Fibroblast of lung (primary cell): ENCODE measurements at places on chromosomes 16 and 17.

DNA sequence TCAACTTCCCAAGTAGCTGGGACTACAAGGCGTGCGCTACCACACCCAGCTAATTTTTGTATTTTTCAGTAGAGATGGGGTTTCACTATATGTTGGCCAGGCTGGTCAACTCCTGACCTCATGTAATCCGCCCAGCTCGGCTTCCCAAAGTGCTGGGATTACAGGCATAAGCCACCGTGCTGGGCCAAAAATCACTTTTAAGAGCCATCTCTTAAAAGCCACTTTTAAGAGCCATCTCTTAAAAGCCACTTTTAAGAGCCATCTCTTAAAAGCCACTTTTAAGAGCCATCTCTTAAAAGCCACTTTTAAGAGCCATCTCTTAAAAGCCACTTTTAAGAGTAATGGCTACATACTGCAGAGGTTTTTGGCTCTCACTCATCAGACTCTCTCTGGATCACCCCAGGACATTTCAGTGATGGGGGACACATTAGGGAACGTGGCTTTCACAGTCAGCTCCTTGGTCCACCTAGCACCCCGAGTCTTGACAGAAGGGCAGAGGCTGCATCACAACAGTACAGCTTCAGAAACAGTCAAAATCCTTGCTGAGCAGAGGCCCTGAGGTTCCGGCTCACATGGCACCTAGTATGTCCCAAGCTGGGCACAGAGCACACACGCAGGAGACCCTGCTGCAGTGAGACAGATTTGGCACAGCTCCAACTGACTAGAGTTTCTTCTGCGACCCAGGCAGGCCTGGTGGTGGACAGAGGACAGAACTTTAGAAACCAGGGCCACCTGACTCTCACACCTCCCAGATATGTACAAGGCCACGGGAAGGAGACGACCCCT lies 23.6 kb downstream of the RANBP10 start:
- no peak for DNase-seq

DNA sequence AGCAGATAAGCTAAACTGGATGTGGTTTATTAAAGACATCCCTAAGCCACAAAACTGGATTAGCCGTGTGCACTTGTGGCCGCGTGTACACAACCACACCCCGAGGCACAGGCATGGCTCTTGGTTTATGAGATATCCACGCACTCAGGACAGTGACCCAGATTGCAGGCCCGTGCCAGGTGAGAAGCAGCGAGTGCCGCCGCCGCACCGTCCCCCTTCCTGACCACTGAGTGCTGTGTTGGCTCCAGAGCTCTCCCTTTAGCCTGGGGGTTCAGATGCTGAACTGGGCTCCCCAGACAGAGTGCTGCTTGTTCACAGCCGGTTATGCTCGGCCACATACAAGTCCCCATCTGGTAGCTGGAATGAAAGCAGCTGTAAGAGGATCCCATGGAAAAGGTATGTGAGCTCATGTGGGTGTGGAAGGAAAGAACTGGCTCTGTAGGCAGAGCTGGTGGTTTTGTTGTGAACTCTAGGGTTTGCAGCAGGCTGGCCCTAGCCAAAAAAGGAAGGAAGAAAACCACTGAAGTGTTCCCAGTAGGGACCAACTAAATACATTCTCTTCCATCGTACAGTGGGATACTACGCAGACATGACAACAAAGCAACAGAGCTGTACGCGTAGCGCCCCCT lies 29.5 kb downstream of the KNOP1 start:
- DNase-seq, result no peak

GRCh38 chr16:22843122-22843521 lies 29.2 kb downstream of the HS3ST2 start:
- DNase-seq, result no peak

GRCh38 chr16:683396-684070 lies 601 bp downstream of the JMJD8 start:
- DNase-seq, result no peak

DNA sequence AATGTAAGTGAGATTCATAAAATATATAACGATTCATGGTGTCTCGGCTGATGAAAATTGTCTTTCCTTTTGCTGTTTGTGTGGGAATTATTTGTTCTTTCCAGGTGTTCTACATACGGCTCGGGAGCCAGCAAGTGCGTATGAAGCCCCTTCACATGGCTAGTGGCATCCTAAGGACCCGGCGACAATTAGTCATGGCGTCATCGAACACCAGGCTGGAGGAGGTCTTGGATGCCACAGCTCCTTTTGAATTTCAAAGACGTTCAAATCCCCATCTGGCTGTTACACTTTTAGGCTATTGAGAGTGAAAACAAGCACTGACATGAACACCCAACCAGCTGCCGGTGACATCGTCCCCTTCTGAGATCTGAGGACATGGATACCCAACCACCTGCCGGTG lies 397.7 kb upstream of the TNRC6C start:
- DNase-seq, result no peak

DNA sequence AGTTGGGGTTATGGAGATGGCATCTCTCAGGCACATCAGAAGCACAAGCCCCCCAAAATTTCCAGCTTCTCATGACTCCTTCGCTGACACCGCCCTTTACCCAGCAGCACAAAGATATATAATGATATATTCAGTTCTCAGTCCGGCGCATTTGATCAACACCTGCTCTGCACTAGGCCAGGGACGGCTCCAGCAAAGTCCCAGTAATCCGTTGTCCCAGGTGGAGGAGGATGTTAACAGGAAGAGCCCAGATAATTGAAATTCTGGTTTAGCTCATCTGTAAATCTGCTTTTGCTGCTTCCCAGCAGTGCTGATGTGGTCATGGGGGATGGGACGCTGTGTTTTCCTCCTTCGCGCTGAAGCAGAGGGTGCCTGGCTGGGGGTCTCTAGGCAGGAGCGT lies 131.5 kb downstream of the OR1D5 start:
- DNase-seq, result no peak

- no peak for DNase-seq
Measured at GRCh38 chr17:7582396-7583252, 1.0 kb upstream of the MPDU1 start.
